ENCODE measurements at places on chromosomes 6 and 20. TPM values are rescaled to one million over a fixed set of nuclear protein-coding genes. Genes with fewer than 3 reads are reported as not detected.

The GRM1 gene
- total RNA-seq = 0.41 TPM

DNA sequence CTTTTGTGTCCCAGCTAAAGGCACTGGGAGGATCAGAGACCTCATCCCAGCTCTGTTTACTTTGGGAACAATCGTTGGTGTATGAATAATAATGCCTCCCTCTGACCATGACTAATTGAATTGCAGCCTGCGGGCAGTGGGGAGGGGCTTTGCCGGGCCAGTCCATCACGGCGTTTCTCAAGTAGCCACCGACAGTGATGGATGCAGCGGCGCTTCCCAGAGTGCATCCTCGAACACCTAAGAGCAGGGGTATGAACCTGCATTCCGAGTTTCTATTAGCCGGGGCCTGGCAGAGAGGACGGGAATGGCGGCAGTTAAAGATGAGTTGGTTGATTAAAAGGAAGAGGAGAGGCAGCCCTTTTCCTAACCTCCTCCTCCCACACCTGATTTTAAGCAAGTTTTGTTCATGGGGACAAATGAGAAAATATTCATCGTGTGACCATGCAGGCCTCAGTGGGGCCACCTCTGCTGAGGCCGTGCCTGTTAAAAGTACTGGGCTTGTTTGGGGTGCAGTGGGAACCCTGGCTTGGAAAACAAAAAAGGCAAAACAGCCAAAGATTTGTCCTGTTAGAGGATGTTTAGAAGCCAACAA, 154.1 kb downstream of the FOXA2 start:
- DNase-seq = peak; percentile 73

DNA sequence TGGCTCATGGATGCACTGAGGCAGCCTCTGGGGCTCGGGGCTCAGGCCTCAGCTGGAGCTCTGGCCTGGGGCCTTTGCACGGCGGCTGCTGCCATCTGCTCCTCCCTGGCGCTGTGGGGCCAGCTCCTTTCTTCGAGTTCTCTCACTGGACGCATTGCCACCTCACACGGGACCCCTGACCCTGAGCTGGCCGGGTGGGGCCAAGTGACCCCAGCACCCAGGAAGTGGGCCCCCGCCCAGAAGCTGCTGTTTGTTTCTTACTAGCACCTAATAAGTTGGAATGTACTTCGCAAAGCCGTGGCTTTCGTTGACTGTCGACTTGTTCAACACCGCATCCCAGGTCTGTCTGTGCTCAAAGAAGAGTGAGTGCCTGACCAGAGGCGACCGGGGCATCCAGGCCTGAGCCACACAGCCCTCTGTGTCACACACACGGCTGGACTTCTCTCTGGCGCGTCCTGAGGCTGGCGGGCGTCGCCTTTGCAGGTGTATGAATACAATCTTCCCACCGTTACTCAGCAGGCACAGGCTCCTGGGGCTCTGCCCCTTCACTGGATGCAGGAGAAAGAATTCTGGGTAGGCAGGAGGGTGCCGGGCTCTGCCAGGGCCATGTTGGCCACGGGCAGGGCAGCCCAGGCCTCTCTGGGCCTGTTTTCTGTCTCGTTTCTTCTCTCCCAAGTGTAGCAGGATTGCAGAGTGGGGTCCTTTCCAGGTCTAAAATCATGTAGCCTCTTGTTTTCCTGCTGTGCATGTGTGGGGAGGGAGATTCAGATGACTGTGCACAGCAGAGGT, 112.9 kb downstream of the DLL1 start:
- DNase-seq = no peak

- DNase-seq = no peak
Measured at GRCh38 chr20:58645412-58645968, 5.6 kb upstream of the STX16 start.

The PLA2G7 gene
- total RNA-seq = 2.4 TPM

The RSPH9 gene
- 0.35 TPM for total RNA-seq

DNA sequence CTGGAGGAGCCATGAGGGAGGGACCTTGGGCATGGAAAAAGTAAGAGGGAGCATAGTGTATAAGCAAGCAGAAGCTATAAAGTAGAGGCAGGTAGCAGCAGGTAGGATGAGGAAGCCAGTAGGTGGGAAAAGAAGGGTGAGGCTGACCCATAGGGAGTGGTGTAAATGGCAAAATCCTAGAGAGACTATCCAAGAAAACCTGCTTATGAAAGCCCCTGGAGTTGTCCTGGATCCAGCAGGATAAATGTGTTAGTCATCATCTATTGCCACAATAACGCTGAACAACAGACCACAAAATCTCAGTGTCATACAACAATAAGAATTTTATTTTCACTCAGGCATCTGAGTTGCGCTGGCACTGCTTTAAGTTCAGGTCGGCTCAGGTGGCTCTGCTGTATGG, 30.2 kb downstream of the CHD6 start:
- no peak for DNase-seq

DNA sequence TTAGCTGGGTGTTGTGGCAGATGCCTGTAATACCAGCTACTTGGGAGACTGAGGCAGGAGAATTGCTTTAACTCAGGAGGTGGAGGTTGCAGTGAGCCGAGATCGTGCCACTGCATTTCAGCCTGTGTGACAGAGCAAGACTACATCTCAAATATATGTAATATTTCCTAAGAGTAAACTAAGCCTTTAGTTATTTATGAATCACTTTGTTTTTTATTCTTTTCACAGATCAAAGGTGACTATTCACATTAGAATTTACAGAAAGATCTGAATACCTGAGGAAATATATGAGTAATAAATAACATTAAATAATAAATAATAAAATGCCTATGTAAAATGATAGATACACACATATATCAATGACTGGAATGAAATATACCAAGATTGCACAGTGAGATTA, 630.8 kb upstream of the IMPG1 start:
- no peak for DNase-seq

The ZNF334 gene
- 18.7 TPM for total RNA-seq
